ENCODE measurements at places on chromosomes 5 and 9. TPM values are rescaled to one million over a fixed set of nuclear protein-coding genes. Genes with fewer than 3 reads are reported as not detected.

- no peak for DNase-seq
- H3K4me3 ChIP-seq = no peak overlapping the region
- no peaks in the 10 kb centered on the region for H3K4me1 ChIP-seq
- no peaks in the 10 kb centered on the region for H3K36me3 ChIP-seq
- no peak overlapping the region for H3K27ac ChIP-seq
Measured at GRCh38 chr9:74662674-74663073, 165.5 kb downstream of the RORB start.

TMOD1 gene
- 0.81 TPM for total RNA-seq

- H3K27ac ChIP-seq = no peak overlapping the region
- no peaks in the 10 kb centered on the region for H3K4me1 ChIP-seq
- no peaks in the 10 kb centered on the region for H3K36me3 ChIP-seq
- no peaks in the 10 kb centered on the region for H3K27me3 ChIP-seq
- H3K4me3 ChIP-seq = no peak overlapping the region
- DNase-seq = no peak
Measured at GRCh38 chr9:1200847-1201251, 150.7 kb downstream of the DMRT2 start.

DNA sequence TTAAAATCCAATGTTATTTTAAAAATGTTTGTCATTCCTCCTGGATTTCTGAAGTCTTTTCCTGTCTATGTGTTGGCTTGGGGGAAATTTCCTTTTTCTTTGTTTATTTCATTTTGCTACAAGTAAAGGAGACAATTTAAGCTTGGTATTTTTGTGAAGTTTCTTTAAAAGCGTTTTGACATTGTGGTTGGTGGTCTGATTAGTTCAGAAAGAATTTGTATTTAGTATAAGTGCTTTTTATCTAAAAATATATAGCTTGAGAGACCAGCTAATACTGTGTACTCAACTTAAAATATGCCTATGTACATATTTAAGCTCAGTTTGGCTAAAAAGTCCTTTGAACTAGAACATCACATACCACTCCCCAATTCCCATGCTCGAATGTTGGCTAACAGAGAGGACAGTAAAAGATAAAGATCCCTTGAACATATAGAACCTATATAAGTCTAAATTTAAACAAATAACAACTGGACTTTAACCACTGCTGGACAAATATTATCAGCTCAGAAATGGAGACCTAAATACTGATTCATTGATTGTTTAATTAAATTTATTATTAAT is 237.6 kb downstream of the TLE4 start:
- H3K4me1 ChIP-seq = peaks cover 21% of the 10 kb centered on the region
- peaks cover 5% of the 10 kb centered on the region for H3K27me3 ChIP-seq
- no peak overlapping the region for H3K4me3 ChIP-seq
- H3K27ac ChIP-seq = no peak overlapping the region
- no peaks in the 10 kb centered on the region for H3K36me3 ChIP-seq

GRCh38 chr9:78009186-78009585 is 22.4 kb downstream of the GNAQ start:
- peaks cover 27% of the 10 kb centered on the region for H3K36me3 ChIP-seq
- no peak overlapping the region for H3K27ac ChIP-seq
- peaks cover 64% of the 10 kb centered on the region for H3K4me1 ChIP-seq
- no peak overlapping the region for H3K4me3 ChIP-seq

CCL28 gene
- total RNA-seq = 7.8 TPM

GRCh38 chr9:13911473-13911872 is 402.5 kb downstream of the NFIB start:
- H3K4me1 ChIP-seq = no peaks in the 10 kb centered on the region
- no peak for DNase-seq
- H3K27ac ChIP-seq = no peak overlapping the region
- H3K4me3 ChIP-seq = no peak overlapping the region
- H3K27me3 ChIP-seq = no peaks in the 10 kb centered on the region

DNA sequence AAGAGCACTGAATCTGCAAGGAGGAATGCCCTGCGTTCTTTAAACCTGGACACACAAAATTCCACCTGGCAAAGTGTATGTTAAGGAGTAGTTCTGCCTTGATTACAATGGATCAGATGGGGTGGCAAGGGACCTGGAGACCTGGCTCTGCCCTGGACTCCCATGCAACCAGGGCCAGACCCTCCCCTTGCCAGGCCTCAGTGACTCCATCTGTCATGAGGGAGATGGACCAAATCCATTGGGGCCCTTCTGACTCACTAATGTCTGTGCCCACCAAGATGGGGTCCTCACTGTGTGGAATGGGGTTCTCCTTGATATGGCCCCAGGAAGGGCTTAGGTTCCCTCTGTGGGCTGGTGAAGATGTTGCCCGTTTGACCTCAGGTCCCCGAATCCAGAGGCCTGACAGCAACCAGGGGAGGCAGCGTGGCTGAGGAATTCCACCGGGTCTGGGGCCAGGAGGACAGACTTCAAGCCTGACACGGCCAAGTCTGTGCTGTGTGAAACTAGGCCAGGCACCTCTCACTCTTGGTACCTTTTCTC is 100.3 kb downstream of the PAX5 start:
- peaks cover 1% of the 10 kb centered on the region for H3K36me3 ChIP-seq
- no peak overlapping the region for H3K27ac ChIP-seq
- peaks cover 22% of the 10 kb centered on the region for H3K4me1 ChIP-seq
- no peak for DNase-seq
- peaks cover 10% of the 10 kb centered on the region for H3K27me3 ChIP-seq
- no peak overlapping the region for H3K4me3 ChIP-seq

DNA sequence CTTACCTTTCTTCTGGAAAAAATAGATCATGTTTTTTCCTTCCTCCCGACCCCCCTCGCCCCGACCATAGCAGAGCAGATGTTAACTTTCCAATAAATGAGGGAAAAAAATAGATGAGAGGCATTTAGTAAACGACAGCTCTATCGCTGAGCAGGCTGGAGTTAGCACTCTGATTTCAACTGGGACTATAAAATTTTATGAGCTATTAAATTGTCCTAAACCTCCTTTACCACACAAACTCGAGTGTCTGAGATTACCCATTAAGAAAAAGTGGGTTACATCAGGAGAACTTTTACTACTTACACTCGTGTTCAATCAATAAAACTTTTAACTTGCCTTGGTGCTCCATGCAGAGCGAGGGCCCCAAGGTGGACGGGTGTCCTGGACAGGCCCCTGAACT is 59.8 kb upstream of the RNU6ATAC start:
- H3K4me3 ChIP-seq = no peak overlapping the region
- H3K36me3 ChIP-seq = no peaks in the 10 kb centered on the region
- H3K27ac ChIP-seq = no peak overlapping the region
- no peaks in the 10 kb centered on the region for H3K4me1 ChIP-seq
- H3K27me3 ChIP-seq = no peaks in the 10 kb centered on the region

DNA sequence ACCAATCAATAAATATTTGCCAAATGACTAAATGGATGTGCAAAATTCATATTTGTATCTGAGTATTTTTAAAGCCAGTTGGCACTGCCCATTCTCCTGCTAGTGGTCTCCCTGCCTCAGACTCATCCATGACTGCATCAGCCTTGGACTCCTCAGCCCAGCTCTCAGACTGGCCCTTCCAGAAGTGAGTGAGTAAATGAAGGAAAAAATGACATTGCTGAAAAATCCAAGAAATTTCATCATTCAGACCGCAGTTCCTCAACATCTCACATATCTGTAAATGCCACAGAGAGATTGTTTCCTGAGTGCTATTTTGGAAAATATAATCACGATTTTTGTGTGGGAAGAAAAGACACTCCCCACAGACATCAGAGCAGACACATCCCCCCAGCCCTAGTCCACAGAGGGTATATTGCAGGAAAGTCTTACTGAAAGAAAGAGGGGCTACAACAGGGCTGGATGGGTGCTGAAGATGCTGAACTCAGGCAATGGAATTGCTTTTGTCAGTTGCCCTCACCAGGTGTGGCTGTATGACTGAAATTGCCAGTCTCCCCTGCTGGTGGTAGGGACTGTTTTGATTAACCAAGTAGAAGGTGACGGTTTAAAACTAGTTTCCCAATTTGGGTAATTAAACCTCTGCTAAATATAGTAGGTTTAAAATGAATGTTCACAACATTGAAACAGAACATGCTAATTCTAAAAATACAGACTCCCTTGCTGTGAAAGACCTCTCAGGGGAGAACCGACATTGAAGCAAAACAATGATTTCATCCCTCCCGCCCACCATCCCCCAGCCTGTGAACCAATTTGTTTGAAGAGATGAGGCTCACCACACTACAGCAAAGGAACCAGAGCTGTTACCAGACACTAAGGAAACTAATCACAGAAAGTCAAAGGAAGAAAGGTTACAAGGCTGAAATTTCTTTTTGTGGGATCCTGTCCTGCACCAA is 158.8 kb downstream of the DEPDC1B start:
- H3K4me1 ChIP-seq = no peaks in the 10 kb centered on the region
- no peak for DNase-seq
- peaks cover 2% of the 10 kb centered on the region for H3K27me3 ChIP-seq
- H3K27ac ChIP-seq = no peak overlapping the region
- H3K36me3 ChIP-seq = no peaks in the 10 kb centered on the region

DNA sequence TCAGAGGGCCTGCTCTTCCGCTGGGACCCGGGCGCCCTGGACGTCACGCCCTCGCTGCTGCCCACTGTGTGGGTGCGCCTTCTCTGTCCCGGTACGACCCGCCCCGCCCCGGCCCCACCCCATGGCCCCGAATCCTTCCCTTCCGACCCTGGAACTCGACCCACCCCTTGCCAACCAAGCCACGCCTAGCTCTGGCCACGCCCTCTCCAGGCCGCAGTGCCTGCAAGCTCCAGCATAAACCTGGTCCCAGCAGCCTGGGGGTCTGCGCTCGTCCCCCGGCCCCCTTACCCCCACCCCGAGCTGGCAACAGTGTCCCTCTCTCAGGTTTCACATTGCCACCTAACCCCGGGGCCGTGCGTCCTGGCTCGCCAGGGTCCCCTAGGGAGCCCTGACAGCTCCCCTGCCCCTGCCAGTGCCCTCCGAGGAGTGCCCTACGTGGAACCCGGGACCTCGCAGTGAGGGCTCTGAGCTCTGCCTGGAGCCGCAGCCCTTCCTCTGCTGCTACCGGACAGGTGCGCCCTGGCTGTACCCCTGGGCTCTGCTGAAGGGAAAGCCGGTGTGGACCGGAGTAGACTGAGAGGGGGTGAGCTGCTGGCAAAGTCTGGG is 3.4 kb downstream of the ADGRD2 start:
- H3K36me3 ChIP-seq = no peaks in the 10 kb centered on the region
- no peaks in the 10 kb centered on the region for H3K4me1 ChIP-seq
- no peak overlapping the region for H3K27ac ChIP-seq
- peaks cover 14% of the 10 kb centered on the region for H3K27me3 ChIP-seq

DNA sequence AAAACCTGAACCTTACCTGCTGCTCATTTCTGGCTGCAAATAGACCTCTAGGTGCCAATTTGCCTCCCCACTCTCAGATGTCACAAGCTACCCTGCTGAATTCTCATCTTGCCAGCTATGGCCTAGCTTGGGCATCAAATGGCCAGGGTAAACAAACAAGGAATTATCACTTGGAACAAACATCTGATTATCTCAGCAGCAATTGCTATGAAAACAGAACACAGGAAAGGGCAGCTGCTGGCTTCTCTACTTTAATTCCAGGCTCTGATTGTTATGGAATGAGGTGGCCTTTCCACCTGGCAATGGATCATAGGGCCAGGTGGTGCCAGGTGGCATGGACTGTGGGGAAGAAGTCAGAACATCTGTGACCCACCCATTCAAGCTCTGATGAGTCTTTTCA is 505.1 kb downstream of the TLR4 start:
- no peaks in the 10 kb centered on the region for H3K4me1 ChIP-seq
- H3K27ac ChIP-seq = no peak overlapping the region
- no peak for DNase-seq

ANKRD18B gene
- 3.5 TPM for total RNA-seq

DNA sequence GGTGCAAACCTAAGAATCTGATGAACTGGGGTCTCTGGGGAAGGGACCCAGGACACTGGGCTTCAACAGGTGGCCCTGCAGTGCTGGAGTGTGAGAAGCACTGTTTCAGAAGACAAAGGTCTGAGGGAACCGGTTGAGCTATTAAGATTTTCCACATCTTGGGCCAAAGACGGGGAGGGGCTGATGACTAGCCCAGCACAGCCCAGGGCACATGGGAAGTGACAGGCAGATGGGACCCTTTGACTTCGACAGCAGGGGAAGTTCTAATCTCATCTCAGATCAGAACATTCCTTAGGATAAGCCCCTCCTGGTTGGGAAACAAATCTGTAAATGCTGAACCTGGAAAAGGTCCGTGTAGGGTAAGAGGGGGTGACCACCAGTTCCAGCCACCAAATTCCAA is 67.4 kb downstream of the RAPGEF1 start:
- DNase-seq = no peak
- peaks cover 28% of the 10 kb centered on the region for H3K36me3 ChIP-seq
- H3K4me1 ChIP-seq = peaks cover 99% of the 10 kb centered on the region
- H3K27me3 ChIP-seq = no peaks in the 10 kb centered on the region
- H3K27ac ChIP-seq = peak overlapping the region; percentile 78

- DNase-seq = no peak
- H3K27me3 ChIP-seq = no peaks in the 10 kb centered on the region
- peaks cover 78% of the 10 kb centered on the region for H3K4me1 ChIP-seq
- H3K4me3 ChIP-seq = peak overlapping the region; percentile 9
- peaks cover 3% of the 10 kb centered on the region for H3K36me3 ChIP-seq
Measured at GRCh38 chr9:120933310-120934055, 6.9 kb upstream of the TRAF1 start.

CFAP157 gene
- total RNA-seq = 0.20 TPM

- peaks cover 26% of the 10 kb centered on the region for H3K36me3 ChIP-seq
- H3K4me1 ChIP-seq = peaks cover 65% of the 10 kb centered on the region
- DNase-seq = no peak
- H3K27me3 ChIP-seq = no peaks in the 10 kb centered on the region
- H3K27ac ChIP-seq = no peak overlapping the region
Measured at GRCh38 chr5:96968074-96968473, 32.2 kb downstream of the LNPEP start.

- no peaks in the 10 kb centered on the region for H3K4me1 ChIP-seq
- no peaks in the 10 kb centered on the region for H3K36me3 ChIP-seq
- DNase-seq = no peak
- no peak overlapping the region for H3K27ac ChIP-seq
- H3K4me3 ChIP-seq = no peak overlapping the region
Measured at GRCh38 chr5:93305984-93306383, 275.0 kb downstream of the NR2F1-AS1 start.

- H3K27ac ChIP-seq = no peak overlapping the region
- no peaks in the 10 kb centered on the region for H3K36me3 ChIP-seq
- no peak overlapping the region for H3K4me3 ChIP-seq
- H3K27me3 ChIP-seq = peaks cover 10% of the 10 kb centered on the region
Measured at GRCh38 chr9:114446672-114447450, 58.4 kb downstream of the WHRN start.

- no peak for DNase-seq
- no peaks in the 10 kb centered on the region for H3K36me3 ChIP-seq
- H3K27ac ChIP-seq = no peak overlapping the region
- no peaks in the 10 kb centered on the region for H3K27me3 ChIP-seq
Measured at GRCh38 chr9:93291536-93292287, 107.8 kb downstream of the WNK2 start.

DNA sequence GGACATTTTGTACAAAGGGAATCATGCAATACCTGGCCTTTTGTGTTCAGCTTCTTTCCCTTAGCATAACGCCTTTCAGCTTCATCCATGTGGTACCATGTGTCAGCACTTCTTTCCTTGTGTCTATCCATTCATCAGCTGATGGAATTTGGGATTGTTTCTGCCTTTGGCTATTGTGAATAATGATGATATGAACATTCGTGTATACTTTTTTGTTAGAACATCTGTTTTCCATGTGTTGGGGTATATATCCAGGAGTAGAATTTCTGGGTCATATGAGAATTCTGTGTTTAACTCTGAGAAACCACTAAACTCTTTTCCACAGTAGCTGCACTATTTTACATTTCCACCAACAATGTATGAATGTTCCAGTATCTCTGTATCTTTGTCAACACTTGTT is 14.8 kb upstream of the PRRC2B start:
- DNase-seq = no peak
- peaks cover 6% of the 10 kb centered on the region for H3K4me1 ChIP-seq
- no peak overlapping the region for H3K27ac ChIP-seq
- H3K4me3 ChIP-seq = no peak overlapping the region

Measured in activated T-helper 1 cell treated with anti-CD3 and anti-CD28 coated beads, Interleukin-12 subunit alpha, Interleukin-12 subunit beta, Interleukin-2, Interleukin-4 antibody, amounts not matched to agents 30 ng/mL and 10 ng/mL and 1 ng/mL, durations not matched to agents 14 hours and 24 hours and 36 hours (primary cell).